ENCODE measurements at places on chromosomes 7 and 10. TPM values are rescaled to one million over a fixed set of nuclear protein-coding genes. Genes with fewer than 3 reads are reported as not detected.
A peak's percentile ranks its signal among the peaks of the same experiment; 100 is the strongest.

DNA sequence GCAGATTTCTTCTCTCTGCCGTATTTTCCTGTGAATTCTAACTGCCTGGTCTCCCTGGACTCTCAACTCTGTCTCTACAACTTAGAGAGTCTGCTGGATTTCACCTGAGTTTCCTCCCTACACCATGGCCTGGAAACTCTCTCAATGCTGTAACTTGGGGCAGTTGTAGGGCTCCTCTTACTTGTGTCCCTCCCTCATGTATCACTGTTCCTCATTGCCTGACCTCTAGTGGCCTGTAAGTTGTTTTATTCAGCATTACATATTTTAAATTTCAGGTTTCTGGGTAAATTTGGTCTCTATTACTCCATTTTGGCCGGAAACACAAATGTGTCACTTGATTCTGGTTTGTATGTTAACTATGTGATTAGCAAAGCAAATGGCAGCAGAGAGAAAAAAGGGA, 70.9 kb downstream of the DYNC1I1 start:
- 0 out of 2 replicates have a peak, but pooled peaks cover 3% of the 10 kb centered on the region for H3K4me1 ChIP-seq
- H3K27ac ChIP-seq: no peak overlapping the region
- DNase-seq: peak; percentile 28
- no peaks in the 10 kb centered on the region for H3K36me3 ChIP-seq
- 0 out of 2 replicates have a peak, but pooled peaks cover 3% of the 10 kb centered on the region for H3K27me3 ChIP-seq
- H3K4me3 ChIP-seq: no peak overlapping the region

GRCh38 chr7:44239361-44239760, 38.6 kb downstream of the YKT6 start:
- no peaks in the 10 kb centered on the region for H3K4me1 ChIP-seq
- DNase-seq: no peak
- no peak overlapping the region for H3K4me3 ChIP-seq
- no peak overlapping the region for H3K27ac ChIP-seq
- H3K36me3 ChIP-seq: no peaks in the 10 kb centered on the region
- no peaks in the 10 kb centered on the region for H3K27me3 ChIP-seq

Gene SUV39H2
- 21.8 TPM for total RNA-seq

Gene ANKRD61
- total RNA-seq: not detected

Gene OIT3
- total RNA-seq: not detected

Gene IL2RA
- not detected for total RNA-seq

DNA sequence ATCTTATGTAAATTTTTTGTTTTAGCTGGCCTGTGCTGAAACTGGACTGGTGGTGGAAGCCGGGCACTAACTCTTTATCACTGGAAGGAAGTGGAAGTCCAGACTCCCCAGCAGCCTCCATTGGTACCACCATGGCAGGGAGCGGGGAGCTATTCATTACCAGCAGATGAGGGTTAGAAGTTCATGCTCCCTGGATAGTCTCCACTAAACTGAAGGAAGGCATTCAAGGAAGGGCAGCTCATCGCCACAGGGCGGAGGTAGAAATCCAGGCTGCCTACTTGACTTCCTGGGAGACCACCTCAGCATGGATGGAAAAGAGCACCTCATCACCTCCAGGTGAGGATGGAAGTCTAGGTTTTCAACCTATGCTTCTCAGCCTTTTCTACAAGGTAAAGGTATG, 130.9 kb downstream of the SLC16A9 start:
- H3K36me3 ChIP-seq: no peaks in the 10 kb centered on the region
- H3K4me1 ChIP-seq: no peaks in the 10 kb centered on the region
- no peak for DNase-seq

Gene STX1A
- 10.9 TPM for total RNA-seq

Gene RBP3
- not detected for total RNA-seq

DNA sequence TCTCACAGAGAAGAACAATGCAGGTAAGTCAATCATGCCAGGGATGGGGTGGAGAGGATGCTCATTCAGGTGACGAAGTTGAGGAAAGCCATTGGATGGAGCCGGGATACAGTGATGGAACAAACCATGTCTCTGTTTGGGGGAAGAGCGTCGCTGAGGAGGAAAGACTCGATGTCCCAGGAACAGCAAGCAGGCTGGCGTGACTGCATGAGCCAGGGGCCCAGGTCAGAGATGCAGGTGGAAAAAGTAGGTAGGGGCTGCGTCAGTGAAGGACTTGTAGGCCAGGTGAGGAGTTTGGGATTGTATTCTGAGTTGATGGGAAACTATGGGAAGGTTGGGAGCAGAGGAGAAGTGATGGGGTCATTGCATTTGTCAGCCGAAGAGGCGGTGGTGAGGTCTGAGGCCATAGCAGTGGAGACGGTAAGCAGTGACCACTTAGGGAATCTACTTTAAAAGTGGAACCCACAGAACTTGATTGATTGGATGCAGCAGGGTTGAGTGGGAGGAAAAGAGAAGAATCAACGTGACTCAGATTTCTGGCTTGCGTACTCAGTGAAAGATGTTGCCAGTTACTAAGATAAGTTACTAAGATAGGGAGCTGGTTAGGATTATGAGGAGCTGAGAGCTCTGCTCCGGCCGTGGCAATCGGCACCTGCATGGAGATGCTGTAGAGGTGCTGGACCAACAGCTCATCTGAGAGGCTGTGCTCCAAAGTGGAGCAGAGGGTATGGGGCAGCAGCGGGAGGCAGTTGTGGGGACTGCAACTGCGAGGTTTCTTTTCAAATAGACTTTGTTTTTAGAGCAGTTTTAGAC, 12.5 kb upstream of the IL2RA start:
- peak; percentile 80 for DNase-seq
- H3K27me3 ChIP-seq: peaks cover 24% of the 10 kb centered on the region
- peaks cover 9% of the 10 kb centered on the region for H3K4me1 ChIP-seq
- H3K36me3 ChIP-seq: no peaks in the 10 kb centered on the region
- no peak overlapping the region for H3K27ac ChIP-seq
- H3K4me3 ChIP-seq: no peak overlapping the region

- H3K27ac ChIP-seq: 0 out of 2 replicates have a peak overlapping the region, but pooled peaks have one; percentile 3
- DNase-seq: no peak
- no peak overlapping the region for H3K4me3 ChIP-seq
- peaks cover 39% of the 10 kb centered on the region for H3K4me1 ChIP-seq
- H3K36me3 ChIP-seq: peaks cover 4% of the 10 kb centered on the region
- no peaks in the 10 kb centered on the region for H3K27me3 ChIP-seq
Measured at GRCh38 chr7:55048221-55048859, 29.5 kb downstream of the EGFR start.

DNA sequence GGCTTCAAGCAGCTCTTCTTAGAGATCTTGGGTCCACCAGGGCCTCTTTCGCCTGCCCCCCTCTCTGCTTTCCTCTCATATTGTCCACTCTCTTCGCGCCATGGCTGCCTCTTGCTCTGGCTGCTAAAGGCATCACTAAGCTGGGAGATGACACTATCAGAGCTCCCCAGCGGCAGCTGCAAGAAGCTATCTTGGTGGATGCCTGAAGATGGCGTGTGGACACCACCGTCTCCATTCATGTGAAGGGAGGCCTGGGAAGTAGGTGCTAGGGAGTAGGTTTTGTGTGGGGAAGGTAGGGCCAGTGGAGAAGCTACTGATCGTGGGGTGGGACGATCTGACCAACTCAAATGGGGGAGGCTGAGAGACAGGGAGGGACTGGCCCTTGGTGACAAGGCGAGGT, 45.9 kb upstream of the PDLIM1 start:
- H3K4me3 ChIP-seq: no peak overlapping the region
- H3K27me3 ChIP-seq: no peaks in the 10 kb centered on the region
- H3K4me1 ChIP-seq: peaks cover 20% of the 10 kb centered on the region
- no peak for DNase-seq

GRCh38 chr10:87038286-87038717, 18.2 kb downstream of the FAM25A start:
- H3K27me3 ChIP-seq: no peaks in the 10 kb centered on the region
- H3K36me3 ChIP-seq: no peaks in the 10 kb centered on the region
- H3K4me1 ChIP-seq: no peaks in the 10 kb centered on the region
- H3K4me3 ChIP-seq: no peak overlapping the region
- H3K27ac ChIP-seq: no peak overlapping the region

Gene NKX2-3
- total RNA-seq: not detected

Gene SKIDA1
- total RNA-seq: not detected

Gene JCAD
- total RNA-seq: 24.8 TPM

DNA sequence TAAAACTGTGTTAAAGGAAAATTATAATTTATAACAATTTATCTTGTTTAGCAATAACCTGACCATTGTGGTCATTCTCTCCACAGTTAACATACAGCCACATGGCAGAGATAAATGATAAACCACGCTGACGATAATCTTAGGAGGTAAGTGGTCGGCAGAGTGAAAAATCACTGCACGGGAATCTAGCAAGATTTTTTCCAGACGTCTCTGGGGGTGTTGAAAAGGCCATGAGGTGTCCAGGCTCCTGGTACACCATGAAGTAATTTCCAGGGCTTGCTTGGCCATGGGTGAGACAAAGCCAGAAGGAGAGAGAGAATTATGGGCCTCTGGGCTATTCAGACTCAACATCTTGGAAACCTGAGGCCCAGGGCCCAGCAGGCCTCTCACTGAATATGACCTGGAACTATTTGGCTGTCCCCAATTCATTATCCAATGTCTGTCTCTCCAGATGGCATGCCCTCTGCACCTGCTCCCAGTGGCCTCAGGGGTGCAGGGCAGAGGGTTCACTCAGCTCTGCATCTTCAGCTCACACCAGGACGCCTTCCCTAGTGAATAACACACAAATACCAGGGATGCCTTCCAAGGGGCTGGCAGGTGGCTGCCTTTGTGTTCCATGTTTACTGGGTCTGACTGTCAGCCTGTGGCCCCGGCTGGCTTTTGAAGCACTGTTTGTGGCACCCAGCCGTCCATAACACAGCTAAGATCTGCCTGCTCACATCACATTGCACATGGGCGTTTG, 590.4 kb upstream of the PFKP start:
- DNase-seq: no peak
- H3K27me3 ChIP-seq: no peaks in the 10 kb centered on the region
- H3K4me3 ChIP-seq: no peak overlapping the region
- no peaks in the 10 kb centered on the region for H3K4me1 ChIP-seq
- no peak overlapping the region for H3K27ac ChIP-seq
- no peaks in the 10 kb centered on the region for H3K36me3 ChIP-seq

DNA sequence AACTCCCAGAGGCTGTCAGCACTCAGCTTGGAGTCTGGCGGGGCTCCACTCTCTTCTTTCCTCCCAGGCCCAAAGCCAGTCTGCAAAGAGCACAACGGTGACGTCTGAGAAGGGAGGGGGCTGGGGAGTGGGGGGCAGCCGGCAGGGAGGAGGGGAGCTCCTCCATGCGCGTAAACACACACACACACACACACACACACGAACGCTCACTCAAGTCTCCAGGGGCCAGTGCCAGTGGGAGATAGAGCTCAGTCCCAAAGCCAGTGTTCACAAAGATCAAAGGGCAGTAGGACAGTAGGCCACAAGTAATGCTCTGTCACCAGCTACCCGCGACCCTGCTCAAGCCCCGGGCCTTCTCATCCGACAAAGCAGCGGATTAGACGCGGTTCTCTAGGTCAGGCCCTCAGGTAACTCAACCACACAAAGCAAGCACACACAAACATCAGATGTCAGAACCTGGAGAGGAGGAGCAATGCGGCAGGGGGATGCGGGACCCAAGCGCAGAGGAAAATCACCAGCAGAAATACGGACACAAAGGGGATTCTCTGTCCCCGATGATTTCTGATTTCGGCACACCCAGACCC, 19.9 kb downstream of the TCAF1 start:
- no peaks in the 10 kb centered on the region for H3K36me3 ChIP-seq
- 0 out of 2 replicates have a peak, but pooled peaks cover 7% of the 10 kb centered on the region for H3K4me1 ChIP-seq
- H3K27me3 ChIP-seq: no peaks in the 10 kb centered on the region

- H3K36me3 ChIP-seq: no peaks in the 10 kb centered on the region
- no peak overlapping the region for H3K27ac ChIP-seq
- DNase-seq: no peak
Measured at GRCh38 chr10:3502673-3503072, 282.3 kb downstream of the KLF6 start.

GRCh38 chr7:113373863-113374262, 255.5 kb upstream of the SMIM30 start:
- no peak for DNase-seq
- H3K4me1 ChIP-seq: no peaks in the 10 kb centered on the region
- no peaks in the 10 kb centered on the region for H3K36me3 ChIP-seq
- H3K4me3 ChIP-seq: no peak overlapping the region
- no peak overlapping the region for H3K27ac ChIP-seq

GRCh38 chr10:78905015-78905956, 163.5 kb upstream of the ZMIZ1 start:
- H3K4me3 ChIP-seq: no peak overlapping the region
- DNase-seq: no peak
- H3K27me3 ChIP-seq: 0 out of 2 replicates have a peak, but pooled peaks cover 4% of the 10 kb centered on the region
- H3K36me3 ChIP-seq: no peaks in the 10 kb centered on the region
- no peaks in the 10 kb centered on the region for H3K4me1 ChIP-seq

Gene CUL1
- 41.6 TPM for total RNA-seq

GRCh38 chr10:53479365-53479764, 706.8 kb upstream of the MBL2 start:
- no peaks in the 10 kb centered on the region for H3K27me3 ChIP-seq
- H3K4me1 ChIP-seq: no peaks in the 10 kb centered on the region
- no peak overlapping the region for H3K4me3 ChIP-seq
- no peaks in the 10 kb centered on the region for H3K36me3 ChIP-seq

GRCh38 chr7:75867390-75867717, 11.5 kb upstream of the RHBDD2 start:
- no peaks in the 10 kb centered on the region for H3K27me3 ChIP-seq
- no peak for DNase-seq
- peaks cover 2% of the 10 kb centered on the region for H3K4me1 ChIP-seq
- H3K36me3 ChIP-seq: no peaks in the 10 kb centered on the region
- no peak overlapping the region for H3K4me3 ChIP-seq

DNA sequence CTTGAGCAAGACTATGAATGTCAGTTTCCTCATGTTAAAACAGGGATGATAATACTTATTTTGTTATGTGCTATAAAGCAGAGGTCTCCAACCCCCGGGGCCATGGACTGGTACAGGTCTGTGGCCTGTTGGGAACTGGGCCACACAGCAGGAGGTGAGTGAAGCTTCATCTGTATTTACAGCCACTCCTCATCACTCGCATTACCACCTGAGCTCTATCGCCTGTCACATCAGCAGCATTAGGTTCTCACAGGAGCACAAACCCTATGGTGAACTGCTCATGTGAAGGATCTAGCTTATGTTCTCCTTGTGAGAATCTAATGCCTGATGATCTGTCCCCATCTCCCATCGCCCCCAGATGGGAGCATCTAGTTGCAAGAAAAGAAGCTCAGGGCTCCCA, 365.3 kb upstream of the SMIM30 start:
- DNase-seq: no peak
- no peak overlapping the region for H3K4me3 ChIP-seq
- no peak overlapping the region for H3K27ac ChIP-seq
- H3K27me3 ChIP-seq: no peaks in the 10 kb centered on the region
- no peaks in the 10 kb centered on the region for H3K36me3 ChIP-seq

- DNase-seq: no peak
- no peaks in the 10 kb centered on the region for H3K4me1 ChIP-seq
- H3K4me3 ChIP-seq: no peak overlapping the region
- H3K36me3 ChIP-seq: no peaks in the 10 kb centered on the region
- peaks cover 14% of the 10 kb centered on the region for H3K27me3 ChIP-seq
- H3K27ac ChIP-seq: no peak overlapping the region
Measured at GRCh38 chr10:132974249-132974796, 32.0 kb upstream of the CFAP46 start.

DNA sequence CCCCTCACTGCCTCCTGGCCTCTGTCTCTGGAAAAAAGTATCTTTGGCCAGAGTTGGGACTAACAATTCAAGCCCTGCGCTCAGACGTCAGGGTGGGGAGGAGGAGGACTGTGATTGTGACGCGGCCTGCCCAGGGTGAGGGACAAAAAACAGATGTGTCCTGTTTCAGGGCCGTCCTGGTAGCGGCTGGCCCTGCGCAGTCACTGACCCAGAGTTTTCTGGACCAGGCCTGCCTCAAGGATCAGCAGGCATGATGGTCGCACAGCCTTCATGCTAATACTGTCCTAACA, 110.1 kb downstream of the CYTH3 start:
- no peaks in the 10 kb centered on the region for H3K27me3 ChIP-seq
- DNase-seq: no peak
- no peak overlapping the region for H3K27ac ChIP-seq

GRCh38 chr7:27994639-27995038, 186.0 kb downstream of the JAZF1 start:
- peaks cover 11% of the 10 kb centered on the region for H3K4me1 ChIP-seq
- H3K27ac ChIP-seq: no peak overlapping the region
- no peak overlapping the region for H3K4me3 ChIP-seq
- peak; percentile 74 for DNase-seq
